ENCODE measurements at places on chromosomes 3 and 15. TPM values are rescaled to one million over a fixed set of nuclear protein-coding genes. Genes with fewer than 3 reads are reported as not detected.

DNA sequence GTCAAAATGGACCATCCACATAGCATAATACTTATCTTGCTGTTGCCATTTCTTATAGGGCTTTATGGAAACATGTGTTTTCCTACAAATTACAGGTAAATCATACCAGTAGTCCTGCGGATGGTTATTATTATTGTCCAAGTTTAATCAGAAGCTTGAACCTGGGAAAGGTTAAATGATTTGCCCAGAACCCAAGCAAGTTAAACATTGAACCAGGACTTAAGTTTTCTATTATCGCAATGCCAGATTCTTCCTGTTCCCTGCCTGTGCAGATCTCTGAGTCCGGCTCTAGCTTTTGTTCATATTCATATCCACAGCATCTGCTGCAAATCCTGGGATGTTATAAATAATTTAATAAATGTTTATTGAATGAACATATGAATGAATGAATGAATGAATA is 12.5 kb downstream of the LPP start:
- DNase-seq: no peak

- no peak for DNase-seq
These were observed 159.3 kb upstream of the DPH6 start for GRCh38 chr15:35705030-35705883.

GRCh38 chr3:7841451-7841850 is 660.2 kb upstream of the LMCD1 start:
- DNase-seq: no peak

- no peak for DNase-seq
These were observed 78.1 kb upstream of the LMOD3 start for GRCh38 chr3:69200384-69201068.

DNA sequence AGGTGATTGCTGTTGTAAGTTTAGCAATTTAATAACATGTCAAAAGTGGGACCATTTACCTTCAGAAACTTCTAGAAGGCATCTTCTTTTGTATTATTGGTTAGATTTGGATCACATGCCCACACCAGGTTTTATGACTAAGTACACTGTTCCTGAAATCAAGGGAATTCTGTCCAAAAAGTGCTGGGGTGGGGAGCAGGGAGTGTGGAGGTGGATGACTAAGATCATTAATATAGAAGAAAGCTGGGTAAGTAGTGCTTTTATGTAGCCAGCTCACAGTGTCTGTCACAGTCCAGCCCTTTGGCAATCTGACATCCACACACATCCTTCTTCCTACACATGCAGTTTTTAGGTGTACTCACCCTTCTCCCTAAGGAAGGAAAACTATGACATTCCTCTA is 120.0 kb downstream of the TMCO5A start:
- no peak for DNase-seq

GRCh38 chr15:35007397-35007796 is 19.3 kb upstream of the ZNF770 start:
- DNase-seq: no peak

DNA sequence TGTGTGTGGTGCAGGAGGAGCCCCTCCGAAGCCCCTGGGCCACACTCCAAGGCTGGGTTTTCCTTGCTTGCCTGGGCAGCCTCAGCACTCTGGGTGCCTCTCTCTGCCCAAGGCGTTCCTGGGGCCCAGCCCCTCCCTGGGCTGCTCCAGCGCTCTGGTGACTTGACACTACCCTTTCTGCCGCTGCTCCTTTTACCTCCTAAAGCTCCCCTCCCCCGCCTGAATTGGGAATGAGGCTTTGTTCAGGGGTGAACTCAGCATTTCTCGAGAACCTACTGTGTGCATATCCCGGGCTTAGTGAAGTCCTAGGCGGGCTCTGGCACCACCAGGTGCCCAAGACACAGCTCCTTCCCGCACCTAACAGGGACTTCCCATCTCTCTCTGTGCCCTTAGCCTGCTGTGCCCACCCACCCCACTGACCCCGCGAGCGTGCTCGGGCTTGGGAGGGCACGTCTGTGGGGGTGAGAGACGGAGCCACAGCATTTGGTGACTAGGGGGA is 1.2 kb upstream of the BAHD1 start:
- DNase-seq: peak; percentile 93

GRCh38 chr3:169203631-169204550 is 459.6 kb downstream of the MECOM start:
- DNase-seq: no peak

DNA sequence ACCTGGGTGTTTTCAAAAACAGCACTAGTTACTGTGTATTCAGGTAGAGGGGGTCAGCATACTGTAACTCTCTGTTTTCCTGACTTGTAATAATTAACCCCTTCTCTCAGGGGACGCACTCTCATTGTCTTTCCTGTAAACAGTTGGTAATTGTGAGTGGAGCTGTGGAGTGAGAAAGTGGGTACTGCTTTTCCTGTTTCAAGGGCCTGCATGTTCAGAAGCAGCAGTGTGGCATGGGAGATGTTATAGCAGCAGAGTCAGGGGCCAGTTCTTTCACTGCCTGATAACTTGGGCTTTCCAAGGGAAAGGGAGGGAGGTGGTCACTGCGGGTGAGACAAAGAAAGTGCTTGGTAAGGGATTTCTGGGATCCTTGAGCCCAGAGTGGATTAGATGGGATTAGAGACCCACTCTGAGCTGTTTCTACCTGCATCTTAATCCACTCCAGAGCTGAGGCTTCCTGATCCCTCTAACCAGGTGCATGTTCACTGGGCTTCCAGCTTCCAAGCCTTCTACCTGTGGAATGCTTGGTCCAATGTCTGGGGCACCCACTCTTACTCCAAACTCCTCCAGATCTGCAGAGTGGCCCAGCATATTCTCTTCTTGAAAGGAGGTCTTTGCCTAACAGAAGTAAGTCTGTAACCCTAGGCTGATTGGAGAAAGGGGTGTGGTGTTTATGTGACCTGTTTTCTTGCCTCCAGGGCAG is 105.2 kb downstream of the RPLP1 start:
- no peak for DNase-seq

DNA sequence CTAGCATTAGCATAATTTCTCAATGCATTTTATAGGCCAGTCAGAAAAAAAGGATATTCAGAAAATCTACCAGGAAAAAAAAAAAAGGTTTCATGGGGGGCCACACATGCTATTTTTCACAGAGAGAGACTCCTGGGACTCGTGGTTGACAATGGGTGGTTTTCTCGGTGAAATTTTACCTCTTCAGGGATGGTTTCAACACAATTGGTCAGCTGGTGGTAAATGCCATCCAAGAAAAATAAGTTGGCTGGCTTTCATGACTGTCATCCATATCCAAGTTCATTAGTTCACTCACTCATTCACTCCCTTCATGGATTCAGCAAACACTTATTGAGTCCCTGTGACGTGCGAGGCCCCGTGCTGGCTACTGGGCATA is 217.3 kb downstream of the SHQ1 start:
- no peak for DNase-seq

DNA sequence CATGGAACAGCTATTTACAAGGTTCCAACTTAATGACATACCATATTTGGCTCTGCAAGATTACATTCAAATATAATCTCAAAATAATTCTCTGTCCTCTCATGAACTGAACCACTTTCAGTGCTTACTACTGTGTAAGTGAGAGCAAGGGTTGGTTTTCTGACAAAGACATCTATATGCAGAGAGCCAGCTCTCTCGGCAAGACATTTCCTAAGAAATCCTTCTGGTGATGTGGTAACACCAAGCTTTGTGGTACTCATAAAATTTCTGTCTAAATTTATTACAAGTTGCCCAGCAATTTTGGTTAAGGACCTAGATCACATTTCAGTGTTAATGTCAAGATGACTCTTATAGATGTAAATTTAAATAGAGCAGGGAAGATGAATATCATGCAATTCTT is 184.9 kb downstream of the GAP43 start:
- no peak for DNase-seq

DNA sequence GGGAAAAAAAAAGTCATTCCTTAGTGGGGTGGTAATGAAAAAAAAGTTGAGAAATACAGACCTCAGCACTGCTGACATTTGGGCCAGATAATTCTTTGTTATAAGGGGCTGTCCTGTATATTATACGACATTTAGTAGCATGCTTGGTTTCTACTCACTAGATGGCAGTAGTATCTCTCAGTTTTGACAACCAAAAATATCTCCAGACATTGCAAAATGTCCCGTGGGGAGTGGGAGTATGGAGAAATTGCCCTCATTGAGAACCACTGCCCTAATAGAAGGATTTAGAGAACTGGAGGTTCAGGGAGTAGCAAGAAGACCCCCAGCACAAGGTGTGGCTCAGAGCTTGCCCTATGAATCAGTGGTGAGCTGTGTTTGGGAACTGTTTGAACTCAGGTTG is 28.6 kb upstream of the TEX264 start:
- DNase-seq: no peak

DNA sequence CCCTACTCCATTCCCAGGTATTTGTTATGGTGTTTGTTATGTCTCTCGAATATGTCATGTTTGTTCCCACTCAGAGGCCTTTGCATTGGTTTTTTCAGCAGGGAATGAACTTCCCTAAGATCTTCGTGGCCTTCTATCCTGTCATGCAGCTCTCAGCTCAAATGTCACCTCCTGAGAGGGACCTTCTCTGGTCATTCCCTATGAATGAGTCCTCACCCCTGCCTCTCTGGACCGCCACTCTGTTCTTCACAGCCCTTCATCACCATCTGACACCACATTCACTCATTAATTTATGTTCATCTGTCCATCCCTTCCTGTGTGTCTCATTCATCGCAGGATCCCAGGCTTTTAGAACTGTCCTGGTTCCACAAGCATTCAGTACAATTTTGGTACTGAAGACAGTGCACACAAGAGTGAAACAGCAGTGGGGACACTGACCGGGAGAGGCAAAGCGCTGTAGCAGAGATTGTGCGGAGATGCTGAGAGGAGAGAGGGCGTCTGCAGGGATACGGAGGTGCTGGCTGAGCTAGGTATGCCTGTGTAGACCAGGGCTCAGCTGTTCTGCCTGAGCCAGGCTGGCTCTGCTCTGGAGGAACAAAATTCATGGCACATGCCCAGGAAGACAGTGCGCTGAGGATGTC is 132.3 kb downstream of the CHCHD6 start:
- DNase-seq: no peak

DNA sequence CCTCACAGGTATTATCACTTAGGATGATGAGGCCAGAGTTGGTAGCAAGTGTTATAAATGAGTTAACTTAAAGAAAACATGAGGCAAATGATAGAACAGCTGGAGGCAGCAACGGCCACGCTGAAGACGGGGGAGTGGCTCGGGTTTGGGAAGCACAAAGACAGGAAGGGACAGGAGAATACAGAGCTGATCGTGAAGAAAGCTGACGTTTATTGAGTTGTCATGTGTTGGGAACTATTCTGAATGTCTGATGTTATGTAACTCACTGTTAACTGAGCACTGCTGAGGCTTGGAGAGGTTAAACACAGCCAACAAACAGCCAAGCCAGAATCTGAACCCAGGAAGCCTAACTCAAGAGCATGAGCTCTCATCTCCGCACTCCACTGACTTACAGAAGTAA is 42.3 kb downstream of the FGD5 start:
- no peak for DNase-seq

GRCh38 chr3:167976516-167977361 is 119.0 kb downstream of the GOLIM4 start:
- no peak for DNase-seq

GRCh38 chr3:140358686-140359085 is 319.2 kb upstream of the TRIM42 start:
- no peak for DNase-seq

- DNase-seq: no peak
These were observed 27.8 kb downstream of the ALPK3 start for GRCh38 chr15:84844964-84845363.

DNA sequence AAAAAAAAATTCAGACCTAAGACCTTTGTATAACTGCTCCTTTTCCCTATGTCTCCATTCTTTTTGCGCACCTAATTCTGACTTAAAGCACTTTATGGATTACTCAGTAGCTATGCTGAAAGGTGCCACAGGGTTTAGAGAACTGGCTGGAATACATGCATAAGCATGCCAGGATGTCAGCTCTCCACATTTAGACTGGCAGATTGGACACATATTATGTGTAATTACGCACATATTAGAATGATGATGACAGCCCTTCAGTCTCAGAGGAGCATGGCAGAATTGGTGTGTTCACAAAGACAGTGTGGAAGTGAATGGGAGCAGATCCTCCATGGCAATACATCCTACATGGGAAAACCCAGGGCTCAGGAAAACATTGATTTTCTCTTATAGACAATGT is 108.1 kb upstream of the LSAMP start:
- DNase-seq: no peak

- no peak for DNase-seq
These were observed 53.0 kb upstream of the CORO2B start for GRCh38 chr15:68525815-68526214.

DNA sequence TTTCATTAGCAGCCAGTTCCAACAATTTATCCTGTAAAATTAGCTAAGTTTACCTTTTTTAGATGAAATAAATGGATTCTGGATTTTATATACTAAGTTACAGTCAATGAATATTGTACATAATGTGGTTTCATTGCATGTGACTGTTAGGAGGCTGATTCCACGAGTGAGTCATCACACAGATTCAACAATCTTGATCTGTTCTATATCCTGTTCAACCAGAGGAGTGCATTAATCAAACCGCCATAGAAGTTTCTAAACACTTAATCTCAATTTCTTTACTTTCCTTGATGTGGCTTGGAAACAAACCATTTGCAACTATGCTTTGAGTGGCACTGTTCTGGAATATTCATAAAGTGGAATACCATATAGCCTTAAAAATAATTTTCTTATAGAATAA is 15.3 kb downstream of the DNAJC13 start:
- peak; percentile 87 for DNase-seq

GRCh38 chr3:8864402-8865350 is 95.3 kb upstream of the OXTR start:
- DNase-seq: no peak

DNA sequence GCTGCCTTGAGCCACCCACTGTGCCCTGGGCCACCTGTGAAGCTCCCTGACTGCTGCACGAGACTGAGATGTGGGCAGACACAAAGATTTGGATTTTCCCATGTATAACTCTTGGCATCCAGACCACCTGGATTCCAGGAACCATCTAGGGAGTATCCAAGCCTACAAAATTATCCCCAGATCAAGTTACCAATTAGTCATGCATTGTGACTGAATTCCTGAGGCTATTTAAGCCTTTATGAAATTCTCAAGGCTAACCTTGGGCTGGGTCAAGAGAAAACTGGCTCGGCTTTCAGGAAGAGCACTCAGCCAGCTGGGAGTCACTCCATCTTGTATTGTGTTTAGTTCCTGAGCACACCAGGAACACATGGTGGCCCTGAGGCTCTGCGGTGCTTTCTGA is 13.3 kb upstream of the ATP13A5 start:
- DNase-seq: no peak

Gene OR5K4
- total RNA-seq: not detected

Gene EPHA6
- not detected for total RNA-seq

Gene MST1R
- total RNA-seq: 0.72 TPM

Gene TBC1D5
- total RNA-seq: 110 TPM

Gene LSAMP
- 3.3 TPM for total RNA-seq

Gene GPR62
- total RNA-seq: not detected

Gene TICRR
- 0.88 TPM for total RNA-seq

Gene SLC22A14
- total RNA-seq: 0.29 TPM

Gene PAK6
- not detected for total RNA-seq

Gene LYZL4
- total RNA-seq: not detected

Gene ZNF774
- total RNA-seq: 1.8 TPM

Gene STRIT1
- total RNA-seq: not detected

Gene TRPM1
- total RNA-seq: under 0.01 TPM

Gene GPR156
- 0.88 TPM for total RNA-seq
